Neural crest cell (in vitro differentiated cells): ENCODE measurements at places on chromosomes 5 and 9. TPM values are rescaled to one million over a fixed set of nuclear protein-coding genes. Genes with fewer than 3 reads are reported as not detected.

DNA sequence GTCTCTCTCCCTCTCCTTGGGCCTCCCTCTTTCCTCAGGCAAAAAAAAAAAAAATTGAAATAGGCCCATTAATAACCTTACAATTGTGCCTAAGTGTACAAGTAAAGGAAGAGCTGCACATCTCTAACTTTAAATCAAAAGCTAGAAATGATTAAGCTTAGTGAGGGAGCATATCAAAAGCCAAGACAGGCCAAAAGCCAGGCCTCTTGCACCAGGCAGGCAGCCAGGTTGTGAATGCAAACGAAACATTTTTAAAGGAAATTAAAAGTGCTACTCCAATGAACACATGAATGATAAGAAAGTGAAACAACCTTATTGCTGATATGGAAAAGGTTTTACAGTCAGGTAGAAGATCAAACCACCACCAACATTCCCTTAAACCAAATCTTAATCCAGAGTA is 383.4 kb downstream of the KIAA0825 start:
- DNase-seq, result no peak

The STPG3 gene
- 0.26 TPM in 1 of 2 replicates, not detected in the other for total RNA-seq

DNA sequence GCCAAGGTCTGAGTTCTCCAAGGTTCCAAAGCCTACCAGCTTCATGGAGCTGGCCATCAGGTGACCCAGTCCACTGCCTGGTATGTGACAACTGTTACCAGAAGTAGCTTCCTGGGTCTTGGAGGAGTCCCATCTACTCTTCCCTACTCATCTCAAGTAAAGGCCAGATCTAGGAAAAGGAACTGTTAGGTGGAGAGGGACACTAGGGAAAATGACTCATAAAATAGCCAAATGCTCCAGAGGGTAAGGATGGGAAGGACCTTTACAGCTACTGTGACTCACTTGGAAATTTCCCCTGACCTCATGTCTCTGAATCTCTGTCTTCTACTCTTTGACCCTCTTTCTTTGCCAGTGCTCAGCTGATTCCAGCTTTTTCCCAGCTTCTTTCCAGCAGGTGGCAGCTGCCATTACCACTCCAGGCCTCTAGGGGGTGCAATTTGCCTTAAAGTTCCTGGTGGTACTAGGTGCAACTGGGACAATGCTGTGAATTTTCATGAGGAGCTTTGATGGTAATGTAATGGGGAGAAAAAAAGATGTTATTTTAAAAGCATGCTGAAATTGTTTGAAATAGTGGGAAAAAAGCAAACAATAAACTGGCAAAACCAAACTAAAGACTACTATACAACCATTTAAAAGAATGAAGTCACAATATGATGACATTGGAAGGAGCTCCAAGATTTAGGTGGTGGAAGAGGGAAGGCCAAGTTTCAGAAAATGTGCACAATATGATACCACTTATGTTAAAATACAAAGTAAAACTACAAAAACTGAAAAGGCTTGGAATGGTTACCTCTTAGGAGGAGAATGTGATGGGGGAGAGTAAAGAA is 27.1 kb upstream of the MYORG start:
- peak; percentile 82 for DNase-seq

The RORB gene
- total RNA-seq, result 0.35 and 0.75 TPM in 2 replicates

- DNase-seq, result no peak
Measured at GRCh38 chr9:115157245-115157674, 39.3 kb upstream of the TNC start.

The PCDHB9 gene
- 5.5 and 7.0 TPM in 2 replicates for total RNA-seq

The LHX6 gene
- 0.07 TPM in 1 of 2 replicates, not detected in the other for total RNA-seq

- DNase-seq, result no peak
Measured at GRCh38 chr5:158951436-158952247, 148.1 kb downstream of the EBF1 start.

GRCh38 chr9:97397220-97397619 is 14.7 kb upstream of the TDRD7 start:
- no peak for DNase-seq
